ENCODE measurements at places on chromosomes 1 and 21.

GRCh38 chr1:104408268-104408667, 658.6 kb downstream of the AMY1C start:
- no peak for DNase-seq

GRCh38 chr1:30359539-30360220, 363.7 kb downstream of the MATN1 start:
- DNase-seq, result no peak

- DNase-seq, result no peak
Measured at GRCh38 chr1:229268505-229268904, 2.4 kb upstream of the RAB4A start.

- no peak for DNase-seq
Measured at GRCh38 chr21:31665397-31665796, 5.9 kb downstream of the SOD1 start.

- no peak for DNase-seq
Measured at GRCh38 chr1:226877669-226878068, 7.3 kb downstream of the PSEN2 start.

DNA sequence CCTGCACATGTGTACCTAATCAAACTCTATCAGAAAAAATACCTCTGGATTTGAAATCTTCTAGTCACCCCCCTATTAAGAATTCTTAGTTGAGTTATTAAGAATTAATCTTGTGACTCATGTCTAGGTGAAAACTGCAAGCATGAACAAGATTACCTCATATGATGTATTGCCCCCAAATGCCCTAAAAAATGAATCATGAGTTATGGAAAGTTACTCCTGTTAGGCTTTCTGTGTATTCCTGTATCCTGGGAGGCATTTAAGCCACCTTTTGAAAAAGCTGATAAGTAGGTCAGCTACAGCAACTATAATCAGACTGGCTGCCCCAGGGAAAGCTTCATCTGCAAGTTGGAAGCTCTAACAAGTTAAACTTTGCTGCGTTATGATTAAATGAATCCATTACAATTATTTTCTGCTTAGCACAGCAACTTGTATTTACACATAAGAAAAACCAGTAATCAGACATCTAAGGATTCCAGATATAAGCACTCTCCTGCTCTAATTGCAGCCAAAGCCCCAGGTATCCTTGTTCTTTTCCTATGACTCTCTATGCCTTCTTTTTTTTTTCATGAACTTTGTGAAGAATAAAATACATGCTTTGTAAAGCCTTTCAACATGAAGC, 147.7 kb downstream of the NTPCR start:
- no peak for DNase-seq

DNA sequence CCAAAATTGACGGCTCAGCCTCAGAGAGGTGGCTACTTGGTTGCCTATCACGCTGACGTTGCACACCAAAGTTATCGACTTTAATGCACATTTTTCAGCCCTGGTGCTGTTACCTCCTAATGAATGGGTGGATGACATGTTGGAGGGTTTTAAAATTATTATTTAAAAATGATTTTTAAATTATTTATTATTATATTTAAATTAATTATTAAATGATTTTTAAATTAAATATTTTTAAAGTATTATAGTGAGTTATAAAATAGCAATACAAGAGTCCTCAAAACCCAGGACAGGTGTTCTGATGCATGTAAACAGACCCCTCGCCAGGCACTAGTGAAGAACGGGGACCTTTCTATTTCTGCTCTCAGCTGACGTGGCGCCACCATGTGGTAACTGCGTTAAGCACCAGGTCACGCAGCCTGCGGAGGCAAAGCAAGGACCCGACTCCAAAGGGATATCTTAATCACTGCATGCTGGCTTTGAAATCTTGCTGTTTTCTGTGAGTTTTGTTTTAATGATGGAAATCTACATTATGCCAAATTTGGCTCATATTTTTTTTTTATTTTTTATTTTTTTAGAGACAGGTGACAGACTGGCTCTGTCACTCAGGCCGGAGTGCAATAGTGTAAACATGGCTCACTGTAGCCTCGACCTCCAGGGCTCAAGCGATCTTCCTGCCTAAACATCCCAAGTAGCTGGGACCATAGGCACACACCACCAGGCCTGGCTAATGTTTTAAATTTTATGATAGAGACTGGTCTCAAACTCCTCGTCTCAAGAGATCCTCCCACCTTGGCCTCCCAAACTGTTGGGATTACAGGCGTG, 22.6 kb downstream of the CASP9 start:
- DNase-seq, result peak; percentile 75

DNA sequence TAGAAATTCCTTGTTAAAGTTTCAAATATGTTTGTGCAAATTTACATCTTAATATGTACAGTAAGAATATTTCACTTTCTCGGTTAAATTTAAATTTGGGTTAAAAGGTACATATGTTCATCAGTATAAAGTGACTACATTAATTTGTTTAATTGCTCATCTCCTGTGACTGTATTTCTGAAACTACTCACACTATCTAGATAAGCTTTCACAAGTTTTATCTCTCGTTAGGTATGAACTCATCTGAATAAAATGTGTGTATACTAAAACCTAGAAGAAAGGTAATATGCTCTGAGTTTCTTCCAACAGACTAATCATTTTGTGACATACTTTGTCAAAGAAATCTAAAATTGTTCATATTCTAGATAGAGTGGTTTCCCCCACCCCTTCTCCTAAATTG, 150.7 kb downstream of the PATJ start:
- DNase-seq, result no peak

GRCh38 chr1:77282866-77283539, 1.2 kb downstream of the AK5 start:
- peak; percentile 8 for DNase-seq

GRCh38 chr1:176195547-176195946, 11.5 kb downstream of the COP1 start:
- no peak for DNase-seq

DNA sequence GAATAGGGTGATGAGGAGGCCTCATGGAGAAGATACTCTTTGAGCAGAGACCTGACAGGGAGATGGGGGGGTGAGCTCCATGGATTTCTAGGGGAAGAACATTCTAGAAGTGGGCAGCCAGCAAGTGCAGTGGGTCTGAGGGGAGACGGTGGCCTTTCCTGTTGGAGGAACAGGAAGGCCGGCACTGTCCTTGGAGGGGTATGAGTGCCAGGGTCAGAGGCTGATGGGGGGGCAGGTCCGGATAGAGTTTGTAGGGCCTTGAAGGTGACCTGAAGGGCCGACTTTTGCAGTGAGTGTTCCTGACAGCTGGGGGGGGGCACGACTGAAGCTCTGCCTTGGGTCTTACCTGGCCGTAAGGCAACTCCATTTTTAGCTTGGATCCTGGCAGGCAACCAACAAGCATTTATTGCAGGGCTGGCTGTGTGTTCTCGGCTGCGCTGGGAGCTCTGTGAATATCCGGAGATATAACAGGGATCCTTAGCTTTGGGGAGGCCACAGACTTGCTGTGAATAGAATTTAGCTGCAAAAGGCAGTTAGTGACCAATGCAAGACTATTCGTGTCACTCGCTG, 130.6 kb downstream of the MRPS6 start:
- no peak for DNase-seq

GRCh38 chr1:45026446-45026845, 14.4 kb downstream of the UROD start:
- DNase-seq, result no peak

GRCh38 chr1:226523646-226524406, 24.7 kb upstream of the STUM start:
- DNase-seq, result no peak

DNA sequence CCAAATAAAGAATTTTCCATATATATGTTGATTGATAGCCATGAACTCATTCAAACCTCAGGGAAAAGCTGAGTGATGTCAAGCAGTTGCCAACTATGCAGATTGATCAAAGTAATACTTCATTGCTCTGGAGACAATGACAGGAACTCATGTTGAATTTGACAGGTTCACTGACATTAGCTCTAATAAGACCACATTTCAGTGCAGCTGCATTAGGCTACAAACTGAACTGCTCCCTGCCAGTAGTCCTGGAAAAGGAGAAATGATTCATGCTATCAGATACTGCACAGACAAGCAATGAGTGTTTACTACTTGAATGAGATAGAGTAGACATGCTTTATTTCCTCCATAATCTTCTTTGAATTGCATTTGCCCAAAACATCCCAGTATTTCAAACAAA, 948.4 kb downstream of the MRPL39 start:
- peak; percentile 9 for DNase-seq

DNA sequence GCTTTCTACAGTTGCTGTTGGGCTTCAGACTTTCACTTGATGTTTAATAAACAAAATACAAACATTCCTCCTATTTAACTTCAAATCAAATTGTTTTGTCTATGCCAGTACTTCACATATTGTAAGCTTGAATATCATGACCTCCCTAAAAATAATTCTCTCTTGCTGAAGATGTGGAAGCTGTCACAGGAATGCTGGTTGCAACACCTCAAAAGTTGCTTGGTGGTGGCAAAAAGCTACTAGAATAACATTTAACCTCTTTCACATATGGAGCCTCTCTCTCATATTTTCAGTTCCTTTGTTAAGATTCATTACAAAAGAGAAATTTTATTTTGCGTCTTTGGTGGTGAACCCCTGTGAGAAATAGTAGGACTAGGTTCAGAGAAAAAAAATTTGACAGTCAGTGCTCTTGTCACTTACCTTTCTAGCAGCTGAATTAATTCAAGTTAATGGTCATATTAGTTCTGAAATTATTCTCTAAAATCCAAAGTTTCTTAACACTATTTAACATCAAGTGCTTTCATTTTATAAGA, 25.5 kb upstream of the F13B start:
- DNase-seq, result no peak

All from tongue (tissue), 3 donors.